ENCODE measurements at places on chromosomes 4 and X.

DNA sequence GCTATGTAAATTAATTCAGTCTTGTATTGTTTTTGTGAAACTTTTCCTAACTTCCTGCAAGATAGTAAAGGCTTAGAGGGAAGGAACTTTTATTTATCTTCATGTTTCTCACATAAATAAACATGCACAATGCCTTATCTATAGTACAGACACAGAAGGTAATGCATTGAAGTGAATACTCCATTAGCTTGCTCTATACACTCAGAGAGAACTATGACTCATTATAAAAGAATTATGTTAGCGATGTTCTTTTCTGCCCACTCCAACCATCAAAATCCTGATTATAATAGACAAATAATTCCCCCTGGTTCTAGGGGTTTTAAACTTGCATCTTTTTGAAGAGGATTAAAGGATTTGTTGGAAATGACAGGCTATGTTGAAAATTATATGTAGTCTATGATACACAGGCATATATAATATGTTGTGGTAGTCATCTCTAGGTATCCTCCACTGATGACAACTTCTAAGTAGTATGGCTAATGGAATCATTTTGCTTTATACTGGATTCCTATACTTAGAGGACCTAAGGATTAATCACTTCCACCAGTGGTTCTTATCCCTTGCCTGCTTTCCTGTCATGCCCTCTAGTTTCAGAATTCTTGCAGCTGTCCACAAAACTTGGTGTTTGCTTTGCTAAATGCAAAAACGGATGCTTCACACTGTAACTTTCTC lies 115.7 kb downstream of the NDST4 start:
- ATAC-seq: no peak

DNA sequence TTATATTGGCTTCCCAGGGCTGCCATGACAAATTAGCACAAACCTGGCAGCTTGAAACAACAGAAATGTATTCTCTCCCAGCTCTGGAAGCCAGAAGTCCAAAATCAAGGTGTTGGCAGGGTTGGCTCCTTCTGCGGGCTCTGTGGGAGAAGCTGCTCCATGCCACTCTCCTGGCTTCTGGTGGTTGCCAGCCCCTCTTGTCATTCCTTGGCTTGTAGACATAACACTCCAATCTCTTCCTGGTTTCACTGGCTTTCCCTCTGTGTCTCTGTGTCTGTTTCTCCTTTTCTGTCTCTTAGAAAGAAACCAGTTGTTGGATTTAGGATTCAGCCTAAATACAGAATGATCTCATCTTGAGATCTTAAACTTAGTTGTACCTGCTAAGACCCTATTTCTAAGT lies 85.5 kb downstream of the USP46 start:
- no peak for ATAC-seq

DNA sequence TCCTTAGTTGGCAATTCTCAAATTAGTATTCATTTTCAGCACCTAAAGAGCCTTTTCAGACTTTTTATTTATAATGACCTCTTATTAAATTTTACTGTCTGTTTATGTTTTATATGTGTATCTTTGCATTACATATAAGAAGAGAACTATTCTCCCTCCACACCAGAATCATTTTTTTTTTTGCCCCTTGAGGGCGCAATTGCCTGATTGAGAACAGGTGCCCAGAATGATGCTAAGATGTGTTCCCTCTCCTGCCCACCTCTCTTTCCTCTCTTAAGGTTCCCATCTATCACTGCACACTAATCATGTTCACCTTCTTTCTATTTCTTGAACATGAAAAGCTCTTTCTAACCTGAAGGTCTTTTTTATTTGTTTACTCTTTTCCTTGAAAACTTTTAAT lies 44.2 kb upstream of the ADAM29 start:
- no peak for ATAC-seq

- no peak for ATAC-seq
These were observed 47.8 kb downstream of the BEX3 start for GRCh38 chrX:103423955-103424638.

GRCh38 chr4:55409468-55410171 lies 13.9 kb downstream of the TMEM165 start:
- ATAC-seq: no peak
